Endothelial cell of coronary artery (primary cell): ENCODE measurements at places on chromosomes 13 and 19. TPM values are rescaled to one million over a fixed set of nuclear protein-coding genes. Genes with fewer than 3 reads are reported as not detected.

The ZNF112 gene
- 6.1 and 10.1 TPM in 2 replicates for total RNA-seq

The F10 gene
- total RNA-seq: 1.6 TPM in 1 of 2 replicates, not detected in the other

The CFAP97D2 gene
- not detected in 2 replicates for total RNA-seq

The ZNF714 gene
- total RNA-seq: 4.2 and 4.9 TPM in 2 replicates

The ETV2 gene
- 0.09 and 0.18 TPM in 2 replicates for total RNA-seq

The ZNF574 gene
- total RNA-seq: 9.9 and 10.3 TPM in 2 replicates

The THSD8 gene
- total RNA-seq: not detected in 2 replicates

The KLK14 gene
- total RNA-seq: 0.19 TPM in 1 of 2 replicates, not detected in the other

The IRGC gene
- not detected in 2 replicates for total RNA-seq

The ACER1 gene
- total RNA-seq: not detected in 2 replicates

The ITM2B gene
- 68.6 and 118 TPM in 2 replicates for total RNA-seq

The AMH gene
- total RNA-seq: 0.18 and 0.19 TPM in 2 replicates

The ZNF506 gene
- 0.45 and 7.1 TPM in 2 replicates for total RNA-seq

The ZNF585A gene
- total RNA-seq: 2.4 and 7.1 TPM in 2 replicates

The SRRM5 gene
- under 0.01 TPM in 1 of 2 replicates, not detected in the other for total RNA-seq

The CGB5 gene
- not detected in 2 replicates for total RNA-seq

The CDC42EP5 gene
- total RNA-seq: 34.8 and 39.1 TPM in 2 replicates

The IZUMO1 gene
- 0.27 and 0.38 TPM in 2 replicates for total RNA-seq

The ZNF728 gene
- total RNA-seq: not detected in 2 replicates

The CYP4F8 gene
- total RNA-seq: not detected in 2 replicates

The ATP4A gene
- total RNA-seq: not detected in 2 replicates

The GRK1 gene
- total RNA-seq: not detected in 2 replicates

The RFPL4A gene
- 0.36 TPM in 1 of 2 replicates, not detected in the other for total RNA-seq
